ENCODE measurements at places on chromosomes 6 and 20.

- H3K27ac ChIP-seq: peak overlapping the region; percentile 68
- no peak overlapping the region for H3K4me3 ChIP-seq
Measured at GRCh38 chr6:106117579-106117978, 31.4 kb downstream of the PRDM1 start.

GRCh38 chr6:131924881-131925474 is 26.2 kb downstream of the CCN2 start:
- DNase-seq: no peak
- no peak overlapping the region for H3K4me3 ChIP-seq
- no peaks in the 10 kb centered on the region for H3K36me3 ChIP-seq
- peaks cover 6% of the 10 kb centered on the region for H3K27me3 ChIP-seq

GRCh38 chr20:50302341-50303057 is 111.9 kb downstream of the CEBPB start:
- peaks cover 18% of the 10 kb centered on the region for H3K27me3 ChIP-seq
- DNase-seq: no peak
- no peaks in the 10 kb centered on the region for H3K36me3 ChIP-seq
- no peak overlapping the region for H3K27ac ChIP-seq

DNA sequence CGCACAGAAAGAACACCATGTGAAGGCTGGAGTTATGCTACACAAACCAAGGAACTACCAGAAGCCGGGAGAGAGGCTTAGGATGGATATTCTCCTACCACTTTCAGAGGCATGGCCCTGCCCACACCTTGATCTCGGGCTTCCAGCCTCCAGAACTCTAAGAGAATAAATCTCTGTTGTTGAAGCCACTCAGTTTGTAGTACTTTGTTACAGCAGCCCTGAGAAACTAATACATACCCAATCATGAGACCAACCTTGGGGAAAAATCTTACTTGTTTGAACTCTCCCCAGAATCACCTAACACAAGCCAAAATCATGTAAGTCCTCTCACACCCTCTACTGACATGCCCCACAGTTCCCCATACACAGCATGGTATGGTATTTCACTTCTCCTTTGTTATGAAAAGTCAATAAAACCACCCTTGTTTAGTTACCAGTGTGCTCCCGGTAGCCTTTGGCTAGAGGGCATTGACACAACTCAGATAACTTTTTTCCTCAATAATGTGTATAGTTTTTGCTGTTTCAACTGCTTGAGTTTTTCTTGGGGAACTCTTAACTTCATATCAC is 40.7 kb upstream of the SLC2A12 start:
- H3K4me1 ChIP-seq: peaks cover 7% of the 10 kb centered on the region
- peaks cover 6% of the 10 kb centered on the region for H3K27me3 ChIP-seq
- no peak overlapping the region for H3K27ac ChIP-seq
- H3K4me3 ChIP-seq: no peak overlapping the region

DNA sequence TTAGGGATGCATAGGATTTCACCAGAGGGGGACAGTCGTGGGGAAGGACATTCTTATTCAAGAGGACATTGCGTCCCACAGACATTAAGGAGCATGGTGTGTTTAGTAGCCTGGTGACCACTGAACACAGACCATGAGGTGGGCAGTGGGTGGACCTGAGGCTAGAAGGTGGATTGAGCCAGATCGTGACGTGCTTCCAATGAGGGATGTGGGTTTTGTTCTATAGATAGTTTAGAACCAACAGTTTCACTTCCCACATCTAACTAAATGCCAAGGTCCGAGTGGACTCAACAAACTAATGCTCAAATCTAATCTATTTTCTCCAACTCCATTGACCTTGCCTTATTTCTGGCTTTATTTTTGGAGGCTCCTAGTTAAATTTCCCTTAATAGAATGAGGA is 58.5 kb downstream of the OGFRL1 start:
- H3K36me3 ChIP-seq: no peaks in the 10 kb centered on the region
- no peak overlapping the region for H3K4me3 ChIP-seq
- H3K4me1 ChIP-seq: no peaks in the 10 kb centered on the region
- no peak overlapping the region for H3K27ac ChIP-seq
